ENCODE measurements at places on chromosomes 13 and 19.

- no peak for DNase-seq
Measured at GRCh38 chr19:44824761-44825160, 15.9 kb downstream of the BCAM start.

DNA sequence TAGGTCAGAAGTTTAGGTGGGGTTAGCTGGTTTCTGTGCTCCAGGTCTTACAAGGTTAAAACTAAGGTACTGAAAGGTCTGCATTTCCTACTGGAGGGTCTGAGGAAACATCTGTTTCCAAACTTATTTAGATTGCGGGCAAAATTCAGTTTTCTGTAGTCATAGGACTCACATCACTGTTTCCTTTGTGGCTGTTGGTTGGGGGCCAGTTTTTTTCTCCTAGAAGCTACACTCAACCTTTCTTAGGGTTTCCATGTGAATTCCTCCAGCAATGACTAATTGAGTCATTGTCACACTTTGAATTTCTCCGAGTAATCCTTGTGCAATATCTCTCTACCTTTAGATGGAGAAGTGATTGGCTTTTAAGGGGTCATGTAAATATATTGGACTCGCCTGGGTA is 773.4 kb upstream of the SLITRK1 start:
- DNase-seq, result no peak

DNA sequence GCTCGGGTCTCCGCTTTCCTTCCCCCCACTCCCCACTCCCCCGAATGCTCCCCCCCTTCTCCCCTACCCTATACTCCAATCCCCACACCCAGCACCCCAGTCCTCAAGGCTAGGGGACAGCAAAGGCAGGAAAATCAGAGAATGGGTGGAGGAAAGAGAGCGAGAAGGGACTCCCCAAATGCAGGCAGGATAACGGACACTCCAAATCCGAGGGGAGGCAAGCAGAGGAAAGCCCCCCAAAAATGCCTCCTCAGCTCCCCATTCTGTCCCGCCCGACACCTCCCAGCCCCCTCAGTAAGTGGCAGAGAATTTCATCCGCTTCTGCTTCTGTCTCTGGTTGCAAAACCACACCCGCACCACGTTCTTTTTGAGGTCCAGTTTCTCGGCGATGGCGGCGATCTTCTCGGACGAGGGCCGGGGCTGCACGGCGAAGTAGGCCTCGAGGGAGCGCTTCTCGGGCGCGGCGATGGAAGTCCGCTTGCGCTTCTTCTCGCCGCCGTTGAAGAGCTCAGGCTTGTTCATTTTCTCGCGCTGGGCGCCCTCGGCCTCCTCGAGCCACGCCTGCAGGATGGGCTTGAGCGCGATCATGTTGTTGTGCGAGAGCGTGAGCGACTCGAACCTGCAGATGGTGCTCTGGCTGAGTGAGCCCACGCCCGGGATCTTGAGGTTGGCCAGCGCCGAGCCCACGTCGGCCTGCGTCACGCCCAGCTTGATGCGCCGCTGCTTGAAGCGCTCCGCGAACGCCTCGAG is 2.1 kb downstream of the POU4F1 start:
- no peak for DNase-seq

- DNase-seq, result no peak
Measured at GRCh38 chr19:16226878-16227836, 29.4 kb downstream of the AP1M1 start.

DNA sequence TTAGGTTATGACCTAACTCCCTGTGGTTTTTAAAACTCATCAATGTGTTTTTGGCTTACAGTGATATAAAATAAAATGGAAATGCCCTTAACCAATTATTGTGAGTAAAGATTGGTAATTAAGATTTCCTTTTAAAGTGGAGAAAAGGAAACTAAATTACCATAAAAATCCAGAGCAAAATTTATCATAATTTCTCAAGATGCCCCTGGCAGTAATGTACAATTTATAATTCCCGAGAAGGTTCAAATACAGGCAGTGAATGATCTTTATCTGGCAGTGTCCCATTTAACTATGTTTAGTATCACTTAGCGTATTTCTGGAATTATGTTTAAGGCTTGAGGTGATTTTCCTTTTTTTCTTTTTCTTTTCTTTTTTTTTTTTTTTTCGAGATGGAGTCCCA is 61.5 kb downstream of the ESD start:
- no peak for DNase-seq

DNA sequence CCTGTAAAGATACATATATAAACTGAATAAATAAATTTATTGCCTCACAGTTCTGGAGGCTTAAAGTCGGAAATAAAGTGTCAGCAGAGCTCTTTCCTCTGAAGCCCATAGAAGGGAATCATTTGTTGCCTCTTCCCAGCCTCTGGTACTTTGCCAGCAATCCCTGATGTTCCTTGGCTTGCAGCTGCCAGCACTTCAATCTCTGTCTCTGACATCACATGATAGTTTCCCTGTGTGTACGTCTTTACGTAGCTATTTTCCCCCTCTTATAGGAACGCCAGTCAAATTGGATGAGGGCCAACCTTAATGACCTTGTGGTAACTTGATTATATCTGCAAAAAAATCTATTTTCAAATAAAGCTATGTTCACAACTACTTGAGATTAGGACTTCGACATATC is 250.9 kb downstream of the LIG4 start:
- no peak for DNase-seq

DNA sequence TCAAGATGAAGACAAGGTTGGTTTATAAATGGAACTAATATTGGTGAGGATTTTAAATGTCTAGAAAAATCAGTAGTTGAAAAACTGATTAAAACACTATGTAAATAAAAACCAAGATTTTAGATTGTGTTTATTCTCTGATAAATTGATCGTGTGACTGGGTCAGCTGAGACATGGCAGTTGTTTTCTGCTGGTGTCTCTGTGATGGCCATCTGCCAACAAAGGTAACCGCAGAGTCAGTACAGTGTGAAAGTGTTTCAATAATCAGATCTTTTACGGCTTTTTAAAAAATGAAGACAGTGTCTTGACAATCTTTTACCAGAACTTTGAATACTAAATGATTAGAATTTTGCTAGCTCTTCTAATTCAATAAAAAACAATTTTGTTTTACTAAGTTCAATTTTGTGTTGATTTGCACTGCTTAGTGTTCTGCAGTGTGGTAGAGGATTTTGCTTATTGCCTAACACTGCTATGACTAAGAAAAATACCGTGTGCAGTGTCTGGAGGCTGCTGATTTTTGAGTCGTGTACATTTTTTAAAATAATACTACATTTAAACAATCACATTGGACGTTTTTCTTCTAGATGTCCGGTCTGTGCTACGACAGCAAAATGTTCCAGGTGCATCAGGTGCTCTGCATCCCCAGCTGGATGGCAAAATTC is 32.7 kb upstream of the GPR183 start:
- DNase-seq, result no peak

GRCh38 chr13:28685892-28686291 is 27.0 kb downstream of the POMP start:
- no peak for DNase-seq

- DNase-seq, result no peak
Measured at GRCh38 chr19:3881272-3882040, 971 bp downstream of the ATCAY start.

- DNase-seq, result no peak
Measured at GRCh38 chr13:35694549-35695447, 218.3 kb upstream of the MAB21L1 start.

DNA sequence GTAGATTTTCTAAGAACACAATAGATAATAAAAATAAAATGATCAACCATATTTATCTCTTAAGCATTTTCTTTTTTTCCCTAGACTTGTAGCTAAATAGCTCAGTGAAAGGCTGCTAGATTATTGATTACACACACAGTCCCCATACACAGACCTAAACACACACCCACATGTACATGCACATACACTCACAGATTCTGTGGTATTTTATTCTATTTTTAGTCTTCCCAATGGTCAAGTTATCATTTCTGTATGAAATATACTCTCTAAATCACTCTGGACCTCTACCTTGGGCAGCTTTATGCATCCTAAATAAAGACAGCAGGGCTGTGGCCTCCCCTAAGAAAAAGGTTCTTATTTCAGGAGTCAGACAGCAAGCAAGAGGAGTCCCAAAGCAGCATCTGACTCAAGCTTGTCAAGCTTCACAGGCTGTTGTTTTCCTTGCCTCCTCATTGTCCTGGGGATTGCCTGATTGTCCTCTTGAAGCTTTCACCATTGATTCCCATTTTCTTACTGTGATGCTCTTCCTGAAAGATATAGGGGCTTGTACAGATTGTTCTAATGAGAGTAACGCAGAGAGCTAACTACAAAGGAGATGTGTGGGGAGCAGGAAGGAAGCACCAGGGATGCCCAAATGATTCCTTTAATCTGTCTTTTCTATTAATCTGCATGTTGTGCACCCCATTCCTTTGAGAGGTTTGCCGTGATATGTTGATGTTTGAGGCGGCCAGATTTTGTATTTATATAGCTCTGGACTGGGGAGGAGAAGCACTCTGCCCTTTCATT is 986.5 kb downstream of the PCDH17 start:
- DNase-seq, result no peak

- DNase-seq, result no peak
Measured at GRCh38 chr13:97310809-97311436, 88.8 kb downstream of the MBNL2 start.

DNA sequence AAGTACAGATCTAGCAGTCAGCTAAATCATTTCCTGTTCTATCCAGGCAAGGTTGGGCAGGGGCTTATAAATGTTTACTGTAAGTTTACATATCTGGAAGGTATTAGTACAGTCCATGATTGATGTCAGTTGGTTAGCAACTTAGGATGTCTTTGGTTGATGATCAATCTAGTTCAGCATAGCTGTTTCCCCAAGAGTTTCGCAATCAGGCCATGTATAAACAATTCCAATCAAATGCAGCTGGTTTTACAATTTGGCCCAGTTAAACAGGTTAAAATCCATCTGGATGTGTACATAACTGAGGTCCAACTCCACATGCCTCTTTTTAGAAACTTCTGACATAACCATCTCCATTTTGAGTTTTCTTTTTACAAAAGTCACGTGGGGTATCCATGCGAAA is 6.9 kb downstream of the ZNF221 start:
- DNase-seq, result no peak

GRCh38 chr19:47343194-47343802 is 5.8 kb upstream of the DHX34 start:
- DNase-seq, result no peak

DNA sequence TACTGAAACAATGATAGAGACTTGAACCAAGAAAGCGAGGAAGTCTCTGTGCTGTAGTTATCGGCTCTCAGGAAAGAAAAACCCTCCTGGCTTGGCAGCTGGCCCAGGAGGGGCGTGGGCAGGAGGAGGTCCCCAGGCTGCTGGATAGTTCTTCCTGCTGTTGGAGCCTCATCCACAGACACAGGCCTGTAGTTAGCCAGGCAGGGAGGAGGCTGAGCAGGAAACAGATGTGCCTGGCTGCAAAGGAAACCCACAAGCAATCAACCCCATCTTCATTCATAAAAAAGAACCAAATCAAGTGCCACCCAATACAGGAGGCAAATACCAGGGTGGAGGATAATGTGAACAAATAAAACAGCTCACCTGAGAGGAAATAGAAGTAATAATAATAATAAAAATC is 86.2 kb downstream of the IRS2 start:
- DNase-seq, result no peak

- DNase-seq, result no peak
Measured at GRCh38 chr13:94641409-94641941, 39.8 kb downstream of the GPR180 start.

DNA sequence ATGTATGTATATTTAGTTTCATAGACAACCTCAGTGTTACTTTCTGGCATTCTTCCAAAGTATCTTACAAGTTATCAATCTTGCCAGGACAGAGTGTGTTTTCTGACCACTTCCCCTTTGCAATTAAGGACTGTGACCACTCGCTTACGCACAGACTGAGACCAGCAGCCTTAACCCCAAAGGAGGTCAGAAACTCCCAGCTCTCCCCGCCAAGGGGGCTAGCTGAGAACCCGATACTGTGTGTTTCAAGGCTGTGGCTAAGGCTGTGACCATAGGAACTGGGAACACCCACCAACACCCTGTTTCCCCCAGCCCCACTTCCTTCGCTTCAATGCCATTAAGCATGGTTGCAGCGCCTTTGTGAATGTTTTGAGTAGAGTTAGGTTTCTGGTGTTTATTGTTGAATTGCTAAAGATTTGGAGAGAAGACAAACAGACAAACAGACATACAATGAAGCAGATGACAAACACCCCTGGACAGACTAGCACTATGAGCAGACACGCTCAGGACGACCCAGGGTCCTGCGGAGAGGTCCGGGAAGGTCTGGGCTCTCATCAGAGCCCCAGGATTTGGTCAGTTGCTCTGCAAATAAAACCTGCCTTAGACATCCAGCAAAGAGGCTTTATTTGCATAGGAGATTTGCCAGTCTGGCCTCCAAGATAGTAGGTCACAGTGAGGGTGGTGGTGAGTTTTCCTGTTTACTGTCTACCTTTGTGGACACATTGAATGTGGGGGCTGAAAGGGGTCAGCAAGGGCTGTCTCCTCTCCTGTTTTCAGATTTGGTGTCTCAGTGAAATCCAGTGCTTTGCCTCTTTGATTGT is 25.0 kb upstream of the TNFSF11 start:
- no peak for DNase-seq

- no peak for DNase-seq
Measured at GRCh38 chr13:21139374-21139773, 37.0 kb downstream of the SKA3 start.

DNA sequence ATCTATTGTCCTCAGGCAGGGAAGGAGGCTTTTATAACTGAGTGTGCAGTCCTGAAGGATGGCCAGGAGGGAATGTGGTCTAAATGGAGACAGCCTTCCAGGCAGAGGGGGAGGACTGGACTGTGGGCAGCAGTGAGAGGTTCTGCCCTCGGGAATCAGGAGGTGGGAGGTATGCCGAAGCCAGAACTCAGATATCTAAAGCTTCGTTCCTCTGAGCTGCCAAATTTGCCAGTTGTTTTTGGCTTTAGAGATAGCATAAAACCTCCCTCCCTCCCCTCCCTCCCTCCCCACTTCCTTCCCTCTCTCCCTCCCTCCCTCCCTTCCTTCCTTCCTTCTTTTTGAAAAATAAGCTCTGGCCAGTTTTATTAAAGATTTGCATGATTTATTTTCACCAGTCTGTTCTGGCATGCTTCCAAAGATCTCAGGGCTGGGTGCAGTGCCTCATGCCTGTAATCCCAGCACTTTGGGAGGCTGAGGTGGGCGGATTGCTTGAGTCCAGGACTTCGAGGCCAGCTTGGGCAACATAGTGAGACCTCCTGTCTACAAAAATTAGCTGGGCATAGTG is 2.4 kb downstream of the MEDAG start:
- no peak for DNase-seq

- no peak for DNase-seq
Measured at GRCh38 chr13:34247596-34247995, 429.6 kb downstream of the RFC3 start.

DNA sequence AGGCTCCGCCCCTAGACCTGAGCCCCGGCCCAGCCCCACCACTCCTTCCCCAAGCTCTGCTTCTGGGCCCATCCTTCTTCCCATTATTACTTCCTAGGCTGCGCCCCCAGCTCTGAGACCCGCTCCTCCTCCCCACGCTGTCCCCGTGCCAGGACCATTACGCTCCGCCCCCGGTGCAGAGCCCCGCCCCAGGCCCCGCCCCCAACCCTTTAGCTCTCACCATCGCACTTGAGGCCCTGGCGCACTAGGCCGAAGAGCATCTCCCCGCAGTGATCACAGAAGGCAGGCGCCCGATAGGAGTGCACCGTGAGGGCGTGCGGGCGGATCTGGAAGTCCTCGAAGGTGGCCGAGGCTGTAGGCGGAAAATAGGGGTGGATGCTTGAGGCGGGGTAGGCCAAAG is 6.2 kb downstream of the PRKD2 start:
- no peak for DNase-seq
